G401 (cell line): ENCODE measurements at places on chromosomes 13 and 19.

GRCh38 chr19:48964205-48965039 lies 687 bp upstream of the FTL start:
- DNase-seq, result peak; percentile 63

- peak; percentile 82 for DNase-seq
Observed at GRCh38 chr19:3196064-3196932, 10.6 kb downstream of the NCLN start.

GRCh38 chr19:12789098-12789903 lies 2.0 kb upstream of the JUNB start:
- peak; percentile 40 for DNase-seq

DNA sequence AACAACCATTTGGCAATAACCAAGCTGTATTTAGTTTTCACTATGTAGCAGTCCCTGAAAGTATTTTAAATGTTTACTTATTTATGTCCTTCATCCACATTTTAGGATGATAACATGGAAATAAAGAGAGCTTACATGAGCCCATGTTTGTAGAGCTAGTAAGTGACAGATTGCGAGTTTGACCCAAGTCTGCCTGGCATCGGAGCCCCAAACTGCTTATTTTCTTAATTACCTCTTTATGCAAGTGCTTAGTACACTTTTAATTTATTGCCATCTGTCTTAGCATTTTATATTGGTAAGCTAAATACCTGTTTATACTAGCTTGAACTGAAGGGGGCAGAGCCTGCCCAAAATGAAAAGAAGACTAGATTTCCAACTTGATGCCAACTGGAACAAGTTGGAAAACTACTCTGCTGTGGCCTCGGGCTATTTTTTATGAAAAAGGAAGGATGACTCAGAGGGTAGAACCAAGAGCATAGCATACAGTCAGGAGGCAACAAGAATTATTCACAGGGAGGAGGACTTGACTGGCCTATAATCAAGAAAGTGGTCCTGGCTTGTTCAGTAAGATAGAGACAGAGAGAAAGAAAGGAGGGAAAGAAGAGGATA lies 150.2 kb downstream of the NDFIP2 start:
- DNase-seq, result peak; percentile 62

- DNase-seq, result no peak
Observed at GRCh38 chr13:88744289-88744688, 1073.1 kb downstream of the SLITRK5 start.

DNA sequence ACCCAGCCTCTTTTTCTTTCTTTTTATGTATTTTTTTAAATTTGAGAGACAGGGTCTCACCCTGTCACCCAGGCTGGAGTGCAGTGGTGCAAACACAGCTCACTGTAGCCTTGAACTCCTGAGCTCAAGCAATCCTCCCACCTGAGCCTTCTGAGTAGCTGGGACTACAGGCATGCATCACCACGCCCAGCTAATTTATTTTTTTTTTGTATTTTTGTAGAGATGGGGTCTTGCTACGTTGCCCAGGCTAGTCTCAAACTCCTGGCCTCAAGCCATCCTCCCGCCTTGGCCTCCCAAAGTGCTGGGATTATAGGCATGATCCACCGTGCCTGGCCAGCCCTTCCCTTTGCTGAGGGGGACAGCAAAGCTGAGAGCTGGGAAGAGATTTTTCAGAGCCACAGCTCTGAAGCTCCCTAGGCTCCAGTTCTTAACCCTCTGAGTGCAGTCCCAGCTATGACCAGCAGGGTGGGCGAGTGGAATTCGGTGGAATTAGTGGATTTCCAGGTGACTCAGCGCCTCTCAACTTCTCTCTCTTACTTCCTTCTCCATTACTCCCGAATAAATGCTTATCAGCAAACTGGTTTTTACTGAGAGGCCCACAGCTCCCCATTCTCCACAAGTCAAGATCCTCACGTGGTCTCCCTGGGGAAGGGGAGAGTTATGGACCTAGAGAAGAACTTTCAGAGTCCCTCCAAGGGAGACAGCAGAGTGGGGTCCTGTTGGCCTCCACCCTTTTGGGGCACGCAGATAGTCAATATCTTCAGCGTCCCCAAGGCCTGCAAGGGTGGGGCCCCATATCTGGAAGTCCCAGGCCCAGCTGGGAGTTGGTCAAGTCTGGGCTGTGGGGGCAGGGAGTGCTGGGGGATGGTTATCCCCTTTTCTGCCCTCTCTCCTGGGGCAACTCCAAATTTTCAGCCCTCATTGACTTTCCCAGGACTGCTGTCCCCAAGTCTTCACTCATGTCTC lies 1.2 kb downstream of the BLVRB start:
- DNase-seq, result peak; percentile 85

GRCh38 chr19:1113030-1113985 lies 9.5 kb downstream of the GPX4 start:
- peak; percentile 44 for DNase-seq

DNA sequence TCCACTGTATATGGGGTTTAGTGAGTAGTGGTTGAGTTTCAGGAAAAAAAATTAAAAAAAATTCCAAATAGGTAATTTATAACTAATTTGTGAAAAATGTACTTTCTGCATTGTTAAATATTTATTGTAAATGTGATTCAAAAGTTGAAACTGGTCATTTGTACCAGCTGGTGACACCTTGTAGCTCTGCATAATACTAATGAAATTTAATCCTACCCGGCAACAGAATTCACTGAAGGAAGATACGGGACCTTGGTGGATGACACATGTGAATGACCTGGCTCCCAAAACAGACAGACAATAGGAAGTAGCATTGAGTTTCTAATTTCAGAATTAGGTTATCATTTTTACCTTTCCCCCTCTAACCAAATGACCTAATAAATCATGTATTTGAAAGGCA lies 73.8 kb downstream of the SLITRK6 start:
- DNase-seq, result no peak

- no peak for DNase-seq
Observed at GRCh38 chr19:15495151-15495550, 13.2 kb upstream of the CYP4F22 start.

DNA sequence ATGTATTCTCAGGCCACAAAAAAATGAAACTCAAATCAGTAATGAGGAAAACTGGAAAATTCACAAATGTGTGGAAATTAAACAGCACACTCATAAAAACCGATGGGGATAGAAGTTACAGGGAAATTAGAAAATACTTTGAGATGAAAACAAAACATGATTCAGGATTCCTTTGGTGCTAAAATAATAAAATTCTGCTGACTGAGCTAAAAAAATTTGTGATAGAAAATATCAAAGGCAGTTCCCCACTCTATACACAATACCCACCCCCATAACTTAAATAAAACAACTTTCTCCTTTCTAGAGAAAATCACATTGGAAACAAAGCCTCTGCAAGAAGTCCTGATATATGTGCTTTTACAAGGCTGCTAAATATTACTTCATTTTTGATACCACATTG lies 1.6 kb upstream of the ZNF233 start:
- DNase-seq, result no peak

GRCh38 chr13:91767651-91768050 lies 369.2 kb downstream of the GPC5 start:
- no peak for DNase-seq

- no peak for DNase-seq
Observed at GRCh38 chr19:45400192-45400591, 4.7 kb downstream of the PPP1R13L start.

- no peak for DNase-seq
Observed at GRCh38 chr13:35699825-35700510, 223.5 kb upstream of the MAB21L1 start.

GRCh38 chr13:32663660-32664059 lies 77.4 kb downstream of the PDS5B start:
- DNase-seq, result no peak

GRCh38 chr13:91313103-91313502 lies 34.4 kb upstream of the MIR17HG start:
- DNase-seq, result peak; percentile 31

DNA sequence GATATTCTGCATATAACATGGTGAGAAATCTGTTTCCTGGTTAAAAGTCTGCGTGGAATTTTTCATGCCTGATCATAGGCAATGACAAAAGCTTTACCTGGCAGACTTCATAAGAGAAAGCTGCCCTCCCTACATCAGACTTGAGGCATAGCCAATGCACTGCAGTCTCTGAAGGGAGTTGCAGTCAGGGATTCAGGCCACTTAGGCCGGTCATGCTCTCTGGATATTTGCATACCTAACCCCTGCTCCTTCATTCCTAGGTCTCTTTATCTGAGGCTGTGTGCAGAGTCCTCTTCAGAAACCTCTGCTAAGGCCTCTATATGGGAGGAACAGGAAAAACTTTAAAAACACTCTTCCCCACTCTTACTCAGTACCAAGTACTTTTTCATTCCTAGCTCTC lies 287.4 kb downstream of the PCDH17 start:
- no peak for DNase-seq

DNA sequence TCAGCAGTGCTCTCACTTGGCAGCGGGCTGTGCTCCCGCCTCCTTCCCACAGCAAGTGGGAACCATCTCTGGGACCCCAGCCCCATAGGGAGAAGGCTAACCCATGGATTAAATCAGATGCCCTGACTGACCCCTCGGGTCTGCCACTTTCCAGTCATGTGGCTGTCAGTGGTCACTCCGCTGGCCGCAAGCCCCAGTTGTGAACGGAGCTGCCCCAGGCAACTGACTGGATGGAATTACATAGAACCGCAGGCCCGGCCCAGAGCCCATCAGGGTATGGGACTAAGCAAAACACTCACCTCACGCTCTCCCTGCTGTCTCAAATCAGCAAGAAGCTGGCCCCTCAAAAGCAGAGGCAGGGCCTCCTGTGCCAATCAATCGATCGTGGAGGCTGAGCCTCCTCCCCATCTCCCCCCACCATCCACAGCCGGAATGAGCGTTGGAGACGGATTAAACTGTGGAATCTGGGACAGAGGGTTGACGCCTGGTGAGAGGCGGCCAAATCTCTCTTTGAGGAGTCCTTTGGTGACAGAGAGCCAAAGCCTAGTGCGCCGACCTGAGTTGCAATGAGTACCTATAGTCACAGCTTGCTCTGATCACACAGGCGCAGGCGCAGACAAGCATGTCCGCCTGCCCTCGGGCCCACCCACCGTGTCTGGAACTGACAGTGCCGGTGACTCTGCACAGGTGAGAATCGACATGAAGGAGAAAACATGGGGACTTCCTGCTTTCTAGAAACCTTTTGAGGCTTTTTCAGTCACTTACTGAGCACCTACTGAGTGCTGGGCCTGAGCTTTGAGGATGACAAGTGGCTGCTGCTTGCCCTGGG lies 38.7 kb downstream of the PBX4 start:
- DNase-seq, result no peak

DNA sequence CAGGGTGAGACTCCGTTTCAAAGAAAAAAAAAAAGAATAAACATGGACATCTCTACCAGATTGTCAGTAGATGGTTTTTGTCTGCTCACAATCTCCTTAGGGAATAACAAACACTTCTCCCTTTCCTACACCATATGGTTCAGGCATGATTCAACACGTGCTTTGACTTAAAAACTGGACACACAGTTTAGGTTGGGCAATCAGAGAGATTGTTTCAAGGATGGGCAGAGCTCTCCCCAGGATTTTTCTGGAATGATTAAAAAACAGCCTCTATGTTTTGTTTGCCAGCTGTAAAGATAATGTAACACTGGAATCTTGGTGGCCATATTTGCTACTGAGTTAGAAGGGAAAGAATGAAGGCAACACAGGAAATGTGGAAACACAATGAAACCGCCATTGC lies 150.1 kb upstream of the TSC22D1 start:
- DNase-seq, result no peak

- DNase-seq, result no peak
Observed at GRCh38 chr13:31794452-31794851, 55.1 kb downstream of the RXFP2 start.

DNA sequence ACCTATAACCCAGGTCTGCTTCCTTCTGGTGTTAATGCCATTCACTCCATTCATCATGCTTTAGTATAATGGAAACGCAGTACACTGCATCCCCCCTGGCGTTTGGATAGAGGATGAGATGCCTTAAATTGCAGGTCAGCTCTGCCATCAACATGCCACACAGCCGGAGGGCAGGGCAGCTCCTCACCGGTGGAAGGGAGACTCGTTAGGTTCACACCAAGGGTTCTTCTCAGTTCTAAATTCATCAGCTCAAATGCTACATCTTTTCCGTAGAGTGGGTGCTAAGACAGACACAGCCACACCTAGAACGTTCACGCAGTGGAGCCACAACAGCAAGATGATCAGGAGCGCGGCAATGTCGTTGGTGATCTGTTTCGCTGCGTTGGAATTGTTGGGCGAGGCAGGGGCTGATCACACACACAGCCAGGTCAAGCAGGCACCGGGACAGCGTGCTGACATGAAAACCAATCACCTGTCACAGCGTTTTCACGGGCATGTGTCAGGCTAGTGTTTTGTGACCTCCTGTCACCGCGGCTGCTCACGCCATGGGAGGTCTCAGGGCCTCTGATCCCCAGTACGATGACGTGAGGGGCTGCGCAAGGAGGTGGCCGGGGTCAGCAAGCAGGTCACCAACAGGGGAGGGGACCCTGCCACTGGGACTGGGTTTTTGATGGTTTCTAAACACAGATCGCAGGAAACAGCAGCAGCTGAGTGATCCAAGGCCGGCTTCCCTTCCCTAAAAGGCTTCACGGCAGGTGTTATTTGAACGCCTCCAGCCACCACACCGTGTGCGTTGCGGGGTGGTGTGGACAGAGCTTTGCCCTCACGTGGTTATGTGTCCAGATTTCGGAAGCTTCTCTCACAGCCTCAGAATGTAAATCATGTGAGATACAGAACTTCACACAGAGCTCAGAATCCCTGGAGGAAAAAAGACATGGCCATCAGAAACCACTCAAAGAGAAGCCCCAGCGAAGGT lies 94.3 kb upstream of the IRS2 start:
- DNase-seq, result no peak

DNA sequence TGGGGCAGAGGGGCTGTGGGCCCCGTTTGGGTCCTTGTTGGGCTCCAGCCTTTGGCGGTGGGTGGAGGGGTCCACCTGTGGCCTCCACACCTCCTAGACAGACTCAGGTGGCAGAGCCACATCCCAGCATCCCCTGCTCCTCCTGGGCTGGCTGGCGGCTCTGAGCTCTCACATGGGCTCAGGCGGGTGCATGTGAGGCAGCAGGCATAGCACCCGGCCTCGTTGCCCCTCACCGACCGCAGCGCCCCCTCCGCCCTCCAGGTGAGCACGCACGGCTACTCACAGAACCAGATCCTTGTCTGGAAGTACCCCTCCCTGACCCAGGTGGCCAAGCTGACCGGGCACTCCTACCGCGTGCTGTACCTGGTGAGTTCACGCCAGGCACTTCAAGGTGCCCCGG lies 5.9 kb upstream of the TEKTIP1 start:
- DNase-seq, result no peak

DNA sequence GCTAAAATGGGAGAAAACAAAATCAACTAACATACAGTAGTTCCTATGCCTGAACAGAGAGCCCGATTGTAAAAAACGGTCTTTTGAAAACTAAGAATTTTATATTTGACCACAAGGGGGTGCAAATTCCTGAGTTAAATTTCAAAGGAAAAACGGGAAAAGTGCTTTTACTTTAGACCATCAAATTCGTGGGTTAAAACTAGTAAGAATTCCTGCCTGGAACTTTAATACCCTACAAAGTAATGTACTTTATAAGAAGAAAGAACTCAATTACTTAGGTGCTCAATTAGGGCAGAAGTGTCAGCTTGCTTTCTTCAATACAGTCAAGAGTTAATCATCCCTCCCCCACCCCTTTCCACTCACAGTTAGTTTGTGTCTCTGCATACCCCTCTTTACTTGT lies 69.8 kb downstream of the KCNRG start:
- peak; percentile 72 for DNase-seq

- DNase-seq, result no peak
Observed at GRCh38 chr13:106007156-106007555, 528.3 kb downstream of the EFNB2 start.

GRCh38 chr19:46025835-46026234 lies 3.0 kb upstream of the PGLYRP1 start:
- DNase-seq, result no peak
